AG20443 (cell line): ENCODE measurements at places on chromosomes 13 and 19.

DNA sequence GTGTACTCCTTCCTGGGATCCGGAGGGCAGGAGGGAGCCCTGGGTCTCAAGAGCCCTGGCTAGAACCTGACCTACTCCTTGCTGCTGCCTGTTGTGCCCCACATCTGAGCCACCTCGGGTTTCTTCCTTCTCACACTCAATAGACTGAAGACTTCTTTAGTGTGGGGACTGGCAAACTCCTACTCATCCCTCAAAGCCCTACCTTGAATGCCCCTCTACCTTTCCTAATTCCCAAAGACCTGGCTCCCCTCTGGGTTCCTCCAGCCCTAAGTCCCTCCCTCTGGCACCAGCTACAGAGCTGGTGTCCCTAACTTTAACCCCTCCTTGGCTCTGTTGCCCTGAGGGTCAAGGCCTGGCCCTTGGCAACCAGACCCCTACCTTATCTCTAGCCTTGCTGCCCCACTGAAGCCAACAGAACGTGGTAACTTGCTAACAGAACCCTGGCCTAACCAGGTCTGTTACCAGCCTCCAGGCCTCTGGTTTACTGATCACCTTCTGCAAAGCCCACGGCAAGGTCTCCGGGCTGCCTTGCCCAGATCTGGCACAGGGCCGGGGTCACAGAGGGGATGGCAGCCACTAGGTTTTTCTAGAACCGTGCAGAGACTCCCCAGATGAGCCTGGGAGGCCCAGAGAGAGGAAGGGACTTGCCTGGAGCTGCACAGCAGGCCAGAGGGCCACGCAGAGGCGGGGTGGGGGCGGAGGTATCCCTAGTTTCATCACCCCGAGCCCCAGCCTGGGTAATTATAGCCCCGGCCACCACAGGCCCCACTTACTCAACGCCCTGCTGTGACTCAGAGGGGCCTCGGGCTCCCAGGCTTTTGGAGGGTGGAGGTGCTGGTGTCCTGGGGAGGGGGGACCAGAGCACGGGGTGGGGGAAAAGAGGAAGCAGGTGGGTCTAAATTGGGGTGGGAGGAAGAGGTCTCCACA, 15.3 kb downstream of the ZBTB7A start:
- peak; percentile 83 for DNase-seq

DNA sequence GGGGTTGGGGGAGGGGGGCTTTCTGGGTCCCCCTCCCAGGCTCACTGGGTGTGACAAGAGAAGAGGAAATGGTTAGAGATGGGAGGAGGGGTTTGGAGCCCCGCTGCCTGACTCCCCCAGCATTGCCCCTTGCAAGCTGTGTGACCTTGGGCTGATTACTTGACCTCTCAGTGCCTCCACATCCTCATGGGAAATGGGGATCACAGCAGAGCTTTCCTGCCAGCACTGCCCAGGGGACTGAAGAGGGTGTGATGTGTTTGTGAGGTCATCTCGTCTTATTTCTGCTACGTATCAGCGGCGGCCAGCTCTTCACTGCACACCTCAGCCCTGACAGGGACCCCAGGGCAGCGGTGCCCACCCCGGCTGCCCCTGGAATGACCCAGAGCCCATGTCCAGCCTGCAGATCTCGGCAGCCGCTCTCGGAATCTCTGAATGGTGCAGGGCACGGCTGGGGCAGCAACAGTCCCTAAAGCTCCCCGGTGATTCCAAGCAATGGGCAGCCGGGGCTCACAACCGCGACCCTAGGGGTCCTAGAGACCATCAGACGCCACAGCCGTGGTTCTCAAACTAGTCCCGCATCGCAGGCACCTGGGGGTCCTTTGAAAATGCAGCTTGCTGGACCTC, 8.4 kb downstream of the PNMA8B start:
- DNase-seq = no peak

DNA sequence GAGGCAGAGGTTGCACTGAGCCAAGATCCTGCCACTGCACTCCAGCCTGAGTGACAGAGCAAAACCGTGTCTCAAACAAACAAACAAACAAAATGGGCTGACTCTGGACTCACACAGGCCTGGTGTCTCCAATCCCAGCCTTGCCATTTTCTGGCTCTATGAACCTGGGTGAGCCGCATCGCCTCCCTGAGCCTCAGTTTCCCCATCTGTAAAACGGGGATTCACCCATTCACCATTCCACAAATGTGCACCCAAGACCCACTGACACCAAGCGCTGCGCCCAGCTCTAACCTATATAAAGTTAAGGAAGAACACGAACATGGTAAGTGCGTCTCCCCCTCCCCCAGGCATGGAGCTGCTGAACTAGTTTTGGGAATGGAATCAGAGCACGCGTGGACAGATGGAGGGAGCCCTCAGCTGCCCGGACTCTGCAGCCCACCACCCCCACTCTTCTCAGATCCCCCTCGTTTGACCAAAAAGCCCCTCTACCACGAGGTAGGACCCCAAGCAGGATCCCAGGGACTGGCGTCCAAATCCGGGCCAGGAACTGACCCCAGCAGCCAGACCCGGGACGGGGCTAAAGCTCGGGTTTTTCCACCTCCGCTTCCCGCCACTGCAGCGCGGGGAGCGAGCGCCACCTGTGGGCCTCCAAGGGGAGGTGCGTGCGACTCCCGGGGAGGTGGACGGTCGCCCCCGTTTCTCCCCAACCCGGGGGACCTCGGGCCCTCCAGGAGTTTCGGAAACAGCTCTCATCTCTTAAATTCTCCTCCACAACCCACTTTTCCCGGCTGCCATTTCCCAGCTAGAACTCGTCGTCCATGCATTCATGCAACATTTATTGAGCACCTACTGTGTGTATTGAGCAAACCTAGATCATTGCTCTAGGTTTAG, 33.0 kb upstream of the ADGRE5 start:
- peak; percentile 94 for DNase-seq

- DNase-seq = peak; percentile 41
These were observed 2.4 kb upstream of the TEKTIP1 start for GRCh38 chr19:3536429-3537100.
